ENCODE measurements at places on chromosomes 12 and 14.

DNA sequence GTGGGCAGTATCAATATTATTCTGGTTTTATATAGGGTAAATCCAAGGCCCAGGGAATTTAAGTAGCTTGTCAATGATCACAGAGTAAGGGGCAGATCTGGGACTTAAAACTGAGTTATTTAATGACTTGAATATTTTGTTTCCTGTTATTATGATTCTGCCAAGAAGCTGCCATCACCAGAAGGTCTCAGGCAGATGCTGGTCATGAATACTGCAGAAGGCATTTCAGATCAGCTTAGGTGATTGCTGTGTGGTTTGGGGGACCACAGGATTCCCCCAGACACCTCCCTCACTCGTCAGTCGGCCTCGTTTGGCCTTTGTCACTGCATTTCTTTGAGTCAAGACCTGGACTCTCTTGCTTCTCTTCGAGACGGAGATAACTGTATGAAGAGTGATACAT, 47.7 kb upstream of the EVL start:
- DNase-seq = no peak

GRCh38 chr12:128612150-128612850, 211.5 kb downstream of the SLC15A4 start:
- DNase-seq = no peak

DNA sequence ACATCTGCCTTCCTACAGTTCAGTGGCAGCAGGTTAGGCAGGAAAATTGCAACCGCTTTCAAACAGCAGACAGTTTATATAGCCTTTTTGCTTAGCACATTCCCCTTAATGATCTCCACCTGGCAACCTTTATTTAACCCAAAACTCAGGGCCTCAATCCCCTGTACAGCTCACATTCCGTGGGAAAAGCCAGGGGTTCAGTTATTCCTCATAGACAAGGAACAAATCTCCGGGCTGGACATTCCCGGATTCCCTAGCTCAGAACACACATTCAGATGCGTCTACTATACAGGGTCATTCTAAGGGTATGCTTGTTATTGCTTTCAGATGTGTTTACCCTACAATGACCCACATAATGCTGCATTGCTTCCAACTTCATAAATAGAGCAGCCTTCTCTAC, 73.8 kb upstream of the DCN start:
- no peak for DNase-seq

DNA sequence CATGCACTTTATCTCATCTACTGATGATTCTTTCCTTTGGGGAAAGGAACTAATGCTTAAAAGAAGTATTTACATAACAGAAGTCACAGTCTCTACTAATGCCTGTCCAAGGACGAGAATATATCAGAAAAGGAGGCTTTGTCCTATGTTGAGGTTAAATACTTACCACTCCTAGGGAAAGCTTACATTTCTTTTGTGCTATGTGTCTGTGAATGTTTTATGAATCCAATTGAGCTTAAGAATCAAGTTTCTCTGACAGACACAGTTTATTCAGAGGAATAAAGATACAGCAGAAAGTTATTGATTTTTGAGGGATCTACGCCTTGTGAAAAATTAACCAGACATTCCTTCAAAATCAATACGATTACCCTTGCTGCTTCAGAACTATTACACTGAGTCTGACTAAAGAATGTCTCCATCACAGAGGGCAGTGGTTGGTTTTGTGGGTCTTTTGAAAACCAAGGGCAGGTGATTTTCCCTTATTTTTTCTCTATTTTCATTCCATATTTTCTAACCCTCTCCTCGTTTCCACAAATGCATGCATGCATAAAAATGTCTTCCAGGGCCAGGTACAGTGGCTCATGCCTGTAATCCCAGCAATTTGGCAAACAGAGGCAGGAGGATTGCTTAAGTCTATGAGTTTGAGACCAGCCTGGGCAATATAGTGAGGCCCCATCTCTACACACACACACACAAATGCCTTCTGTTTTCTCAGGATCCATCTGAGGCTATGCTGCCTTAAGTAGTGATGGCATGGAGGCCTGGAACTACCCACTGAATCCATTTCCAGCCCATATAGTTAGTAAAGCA, 1095.1 kb downstream of the GALC start:
- no peak for DNase-seq

- no peak for DNase-seq
These were observed 392 bp downstream of the SLC15A4 start for GRCh38 chr12:128823216-128823915.

- DNase-seq = no peak
These were observed 465 bp upstream of the FGD4 start for GRCh38 chr12:32398816-32399369.

DNA sequence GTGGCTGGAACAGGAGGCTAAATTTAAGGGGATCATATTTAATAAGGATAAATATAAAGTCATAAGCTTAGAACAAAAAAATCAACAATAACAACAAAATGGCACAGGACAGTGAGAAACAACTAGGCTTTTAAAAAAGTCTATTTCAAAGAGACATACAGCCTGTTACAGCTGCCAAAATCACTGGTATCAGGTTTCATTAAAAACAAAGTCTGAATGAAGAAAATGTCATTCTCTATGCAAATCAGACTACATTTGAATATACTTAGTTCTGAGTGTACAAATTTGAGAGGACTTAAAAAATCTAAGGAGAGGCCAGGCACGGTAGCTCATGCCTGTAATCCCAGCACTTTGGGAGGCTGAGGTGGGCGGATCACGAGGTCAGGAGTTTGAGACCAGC, 44.0 kb downstream of the TFCP2 start:
- DNase-seq = no peak

DNA sequence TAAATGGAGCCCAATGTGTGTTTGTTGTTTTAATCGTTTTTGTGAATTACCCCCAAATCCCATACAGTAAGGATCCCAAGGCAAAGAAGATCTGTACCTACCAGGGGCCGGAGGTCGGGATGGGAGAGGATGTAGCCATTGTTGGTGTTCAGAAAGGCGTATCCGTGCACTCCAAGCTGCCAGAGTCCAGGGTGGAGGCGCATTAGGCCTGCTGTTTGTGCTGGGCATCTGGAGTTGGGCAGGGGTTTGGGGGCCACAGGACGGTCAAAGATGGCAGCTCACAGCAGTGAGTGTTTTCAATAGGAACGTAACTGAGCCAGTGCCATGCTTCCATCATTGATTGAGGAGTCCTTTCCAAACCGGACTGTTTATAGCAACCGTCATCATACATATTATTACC, 40.2 kb downstream of the CACNA2D4 start:
- no peak for DNase-seq
